ENCODE measurements at places on chromosomes 11 and 22.

DNA sequence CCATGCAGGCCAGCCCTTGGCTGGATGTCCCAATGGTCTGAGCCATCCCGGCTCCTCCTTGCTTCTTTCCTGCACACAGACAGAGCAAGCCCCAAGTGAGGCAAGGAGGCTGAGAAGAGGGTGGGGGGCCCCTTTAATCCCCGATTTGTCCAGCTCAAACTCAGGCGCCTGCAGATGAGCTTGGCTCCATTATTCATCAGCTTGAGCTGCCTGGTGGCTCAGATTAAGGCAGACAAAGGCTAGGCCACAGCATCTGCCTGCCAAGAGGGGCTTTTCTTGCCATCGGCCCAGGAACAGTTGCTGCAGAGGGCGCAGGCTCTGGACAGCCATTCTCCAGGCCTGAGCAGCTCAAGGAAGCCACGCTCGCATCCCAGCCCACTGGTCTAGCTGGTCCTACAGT is 35.4 kb downstream of the LMO1 start:
- DNase-seq = no peak

GRCh38 chr11:44886790-44887140 is 63.9 kb downstream of the TP53I11 start:
- DNase-seq = no peak

DNA sequence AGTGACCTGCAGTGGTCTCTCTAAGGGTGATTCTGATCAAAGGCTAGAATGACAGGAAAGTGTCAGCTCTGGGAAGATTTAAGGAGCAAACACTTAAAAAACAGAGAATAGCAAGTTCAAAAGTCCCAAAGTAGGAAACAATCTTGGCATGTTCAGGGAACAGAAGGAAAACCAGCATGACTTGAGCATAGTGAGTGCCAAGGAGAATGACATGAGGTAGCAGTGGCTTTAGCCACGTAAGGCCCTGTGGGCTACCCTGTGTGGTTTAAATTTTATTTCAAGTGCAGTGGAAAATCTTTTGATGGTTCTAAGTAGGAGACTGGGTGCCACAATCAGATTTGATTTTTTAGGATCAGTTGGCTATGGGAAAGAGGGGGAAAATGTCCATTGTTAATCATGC is 149.4 kb downstream of the WNT11 start:
- no peak for DNase-seq

GRCh38 chr11:121452609-121453150 is at the start of gene SORL1-AS1:
TSS of gene SORL1-AS1 (minus strand) at chr11:121452967.
- peak; percentile 56 for DNase-seq

DNA sequence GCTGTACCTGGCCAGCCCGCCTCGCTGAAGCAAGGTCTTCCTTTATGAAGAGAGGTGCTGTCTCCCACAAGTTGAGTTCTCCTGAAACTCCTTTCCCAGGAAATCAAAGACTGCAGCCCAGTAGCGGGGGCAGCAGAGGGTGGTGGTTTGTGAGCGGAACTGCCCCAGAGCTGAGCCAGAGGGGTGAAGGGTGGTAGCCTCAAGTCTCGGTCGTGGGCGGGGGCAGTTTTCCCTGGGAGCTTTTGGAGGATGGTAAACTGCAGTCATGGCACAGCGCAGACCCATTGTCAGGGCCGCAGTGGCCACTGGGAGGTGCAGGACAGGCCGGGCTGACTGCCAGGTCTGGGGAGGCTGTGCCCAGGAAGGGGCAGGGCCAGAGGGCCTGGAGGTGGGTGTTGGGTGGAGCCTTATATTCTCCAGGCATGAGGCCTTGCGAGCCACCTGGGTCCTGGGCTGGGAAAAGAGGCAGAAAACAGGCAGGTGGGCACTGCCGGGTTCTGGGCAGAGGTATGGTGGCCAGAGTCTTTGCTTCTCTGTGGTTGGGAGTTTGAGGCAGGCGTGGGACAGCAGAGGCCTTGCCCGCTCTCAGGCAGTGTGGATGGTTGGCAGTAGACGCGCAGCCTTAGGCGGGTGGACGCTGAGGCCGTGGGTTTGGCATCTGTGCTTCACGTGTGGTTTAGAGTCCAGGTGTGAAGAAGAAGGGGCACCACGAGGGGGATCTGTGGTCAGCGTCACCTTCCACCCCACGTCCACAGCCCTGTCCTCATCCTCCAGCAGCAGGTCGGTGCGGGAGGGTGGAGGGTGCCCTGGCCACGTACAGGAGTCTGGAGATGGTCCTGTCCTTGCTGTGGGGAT is 1176.4 kb downstream of the BRD1 start:
- no peak for DNase-seq

GRCh38 chr11:19959210-19959609 is 201.1 kb downstream of the DBX1 start:
- no peak for DNase-seq

- DNase-seq = no peak
Observed at GRCh38 chr22:50175191-50175461, 4.6 kb downstream of the PANX2 start.

GRCh38 chr11:57223601-57224000 is 13.4 kb downstream of the APLNR start:
- no peak for DNase-seq

DNA sequence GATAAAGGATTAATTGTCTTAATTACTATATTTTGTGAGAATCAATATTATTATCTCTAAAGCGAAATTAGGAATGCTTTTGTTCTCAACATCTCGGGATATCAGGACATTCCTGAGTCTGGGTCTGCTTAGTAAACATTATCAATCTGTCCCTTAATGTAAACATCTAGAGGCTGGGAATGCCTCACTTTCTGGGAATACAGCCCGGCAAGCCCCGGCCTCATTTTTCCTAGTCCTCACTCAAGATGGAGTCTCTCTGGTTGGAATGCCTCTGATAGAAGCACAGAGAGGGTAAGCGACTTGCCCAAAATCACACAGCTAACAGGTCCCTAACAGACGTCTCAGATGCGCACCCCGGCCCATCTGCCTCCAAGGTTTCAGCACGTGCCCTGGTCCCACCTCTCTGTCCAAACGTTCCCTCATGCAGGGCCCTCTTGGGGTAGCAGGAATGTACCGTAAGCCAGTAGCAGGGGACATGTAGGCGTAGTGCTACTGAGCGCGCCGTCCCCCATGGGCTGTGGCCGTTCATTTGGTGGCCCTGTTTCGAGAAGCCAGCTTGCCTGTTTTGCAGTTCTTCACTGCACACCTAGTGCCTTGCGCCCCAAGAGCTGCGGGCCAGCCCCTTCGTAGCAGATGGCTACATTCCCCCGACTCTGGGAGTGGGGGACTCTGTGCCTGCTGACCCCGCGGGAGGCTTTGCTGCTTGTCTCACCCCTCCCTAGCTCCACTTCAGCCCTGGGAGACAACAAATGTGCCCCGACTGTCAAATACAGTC is 62.2 kb upstream of the FADD start:
- DNase-seq = no peak

DNA sequence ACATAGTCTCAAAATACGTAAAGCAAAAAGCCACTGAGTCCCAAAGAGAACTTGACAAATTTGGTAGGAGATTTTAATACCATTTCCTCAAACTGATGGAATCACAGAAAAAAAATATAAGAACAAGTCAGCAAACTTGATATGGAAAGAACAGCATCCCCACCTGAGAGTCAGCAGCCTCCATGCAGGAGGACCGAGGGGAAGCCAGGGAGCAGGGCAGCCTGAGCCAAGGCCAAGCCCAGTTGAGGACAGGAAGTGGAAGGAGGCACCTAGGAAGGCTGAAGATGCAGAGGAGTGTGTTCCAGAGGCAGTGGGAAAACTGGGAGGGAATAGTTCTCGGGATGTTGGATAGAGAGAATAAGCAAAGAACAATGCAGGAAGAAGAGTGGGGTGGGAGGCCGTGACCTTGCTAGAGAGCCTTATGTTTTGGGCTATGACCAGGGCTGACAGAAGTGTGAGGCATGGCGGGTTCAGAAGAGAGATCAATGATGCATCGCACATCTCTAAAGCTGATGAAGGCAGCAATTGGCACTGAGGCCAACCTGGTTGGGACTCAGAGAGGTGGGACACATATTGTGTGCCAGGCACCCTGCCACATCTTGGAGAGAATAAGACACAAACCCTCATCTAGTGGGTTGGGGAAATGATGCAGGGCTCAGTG is 15.4 kb downstream of the APOA4 start:
- DNase-seq = no peak

DNA sequence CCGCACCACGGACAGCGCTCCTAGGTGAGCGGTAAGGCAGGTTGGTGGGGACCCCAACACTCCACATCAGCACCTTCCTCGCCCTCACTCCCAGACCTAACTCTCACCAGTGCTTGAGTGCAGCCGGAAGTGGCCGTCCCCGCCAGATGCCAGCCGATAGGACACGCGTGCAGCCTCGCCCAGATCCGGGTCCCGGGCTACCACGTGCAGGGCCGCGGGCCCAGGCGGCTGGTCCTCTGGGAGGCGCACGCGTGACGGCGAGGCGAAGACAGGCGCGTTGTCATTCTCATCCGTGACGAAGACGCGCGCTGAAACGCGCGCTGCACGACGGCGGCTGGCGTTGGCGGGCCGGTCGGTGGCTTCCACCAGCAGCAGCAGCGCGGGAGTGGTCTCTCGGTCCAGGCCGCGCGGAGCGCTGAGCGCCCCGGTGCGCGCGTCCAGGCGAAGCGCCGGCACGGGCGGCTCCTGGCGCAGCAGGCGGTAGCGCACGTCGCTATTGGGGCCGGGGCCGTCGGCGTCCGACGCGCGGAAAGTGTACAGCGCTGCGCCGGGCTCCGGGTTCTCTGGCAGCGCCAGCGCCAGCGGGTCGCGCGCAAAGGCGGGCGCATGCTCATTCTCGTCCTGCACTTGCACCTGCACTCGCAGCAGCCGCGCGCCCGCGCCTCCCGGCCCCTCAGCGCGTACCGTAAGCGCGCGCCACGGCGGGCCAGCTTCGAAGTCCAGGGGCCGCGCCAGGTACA is 10.8 kb upstream of the TPP1 start:
- no peak for DNase-seq

GRCh38 chr11:45879803-45880686 is 5.4 kb upstream of the MAPK8IP1 start:
- DNase-seq = no peak

- no peak for DNase-seq
Observed at GRCh38 chr11:112459001-112459400, 198.3 kb upstream of the PLET1 start.

DNA sequence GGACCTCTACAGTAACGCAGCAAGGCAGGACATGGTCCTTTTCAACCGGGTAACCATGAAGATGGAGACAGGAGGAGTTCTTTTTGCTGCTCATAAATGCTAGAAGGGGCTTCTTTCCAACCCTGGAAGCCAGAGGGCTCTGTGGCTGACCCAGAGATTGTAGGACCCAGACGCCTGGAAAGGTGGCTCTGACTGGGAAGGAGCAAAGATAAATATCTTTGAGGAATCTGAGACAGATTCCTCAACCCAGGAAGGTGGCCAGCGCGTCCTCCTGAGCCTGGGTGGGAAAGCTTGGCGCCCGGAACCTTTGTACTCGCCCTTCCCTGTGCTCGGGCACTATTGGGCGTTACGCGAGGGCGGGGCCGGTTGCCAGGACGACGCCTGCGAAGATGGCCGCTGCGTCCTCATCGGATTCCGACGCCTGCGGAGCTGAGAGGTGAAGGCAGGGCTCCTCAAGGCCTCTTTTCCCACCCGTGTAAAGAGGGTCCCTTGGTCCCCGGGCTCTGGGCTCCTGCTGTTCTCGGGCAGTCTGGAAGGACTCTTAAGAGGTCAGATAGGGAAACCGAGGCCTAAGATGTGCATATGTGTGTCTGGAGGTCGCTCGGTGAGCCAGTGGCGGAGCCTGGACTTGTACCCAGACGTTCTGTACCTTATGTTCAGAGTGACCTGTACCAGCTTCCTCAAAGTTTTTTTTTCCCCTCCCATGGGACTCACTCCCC is at the start of gene BBS1:
TSS of gene BBS1 (plus strand) at position 365 of the 719 bp plus-strand sequence. CDS start at position 390, 25 bp downstream.
- DNase-seq = peak; percentile 77

- DNase-seq = no peak
Observed at GRCh38 chr11:92391364-92391763, 166.7 kb downstream of the FAT3 start.

- no peak for DNase-seq
Observed at GRCh38 chr11:10432493-10432892, 22.6 kb upstream of the AMPD3 start.

DNA sequence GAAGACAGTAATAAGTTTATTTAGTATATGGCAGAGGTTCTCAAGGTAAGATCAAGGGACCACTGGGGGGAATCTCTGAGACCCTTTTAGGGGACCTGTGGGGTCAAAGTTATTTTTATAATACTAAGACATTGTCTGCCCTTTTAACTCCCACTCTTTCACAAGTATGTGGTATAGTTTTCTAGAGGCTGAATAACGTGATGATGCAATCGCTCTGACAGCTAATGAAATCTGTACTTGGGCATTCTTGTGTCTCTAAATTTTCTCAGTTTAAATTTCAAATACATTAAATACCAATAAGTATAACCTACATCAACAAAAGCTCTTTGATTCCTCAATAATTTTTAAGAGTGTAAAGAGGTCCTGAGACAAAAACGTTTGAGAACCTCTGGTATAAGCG is 147.9 kb downstream of the ATG16L2 start:
- DNase-seq = no peak

GRCh38 chr11:75233754-75234172 is 6.8 kb upstream of the TPBGL start:
- peak; percentile 90 for DNase-seq

DNA sequence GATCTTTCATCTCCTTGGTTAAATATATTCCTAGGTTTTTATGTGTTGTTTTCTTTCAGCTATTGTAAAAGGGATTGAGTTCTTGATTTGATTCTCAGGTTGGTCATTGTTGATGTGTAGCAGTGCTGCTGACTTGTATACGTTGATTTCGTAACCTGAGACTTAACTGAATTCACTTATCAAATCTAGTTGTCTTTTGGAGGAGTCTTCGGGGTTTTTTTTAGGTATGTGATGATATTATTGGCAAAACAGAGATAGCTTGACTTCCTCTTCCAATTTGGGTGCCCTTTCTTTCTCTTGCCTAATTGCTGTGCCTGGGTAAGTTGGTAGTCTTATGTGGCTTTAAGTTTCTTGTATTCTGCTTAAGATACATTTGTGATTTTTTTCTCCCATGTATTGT is 52.8 kb downstream of the CBL start:
- no peak for DNase-seq

- no peak for DNase-seq
Observed at GRCh38 chr22:35749808-35750207, 32.1 kb downstream of the APOL5 start.

- no peak for DNase-seq
Observed at GRCh38 chr11:76293189-76293631, 86.9 kb upstream of the WNT11 start.

DNA sequence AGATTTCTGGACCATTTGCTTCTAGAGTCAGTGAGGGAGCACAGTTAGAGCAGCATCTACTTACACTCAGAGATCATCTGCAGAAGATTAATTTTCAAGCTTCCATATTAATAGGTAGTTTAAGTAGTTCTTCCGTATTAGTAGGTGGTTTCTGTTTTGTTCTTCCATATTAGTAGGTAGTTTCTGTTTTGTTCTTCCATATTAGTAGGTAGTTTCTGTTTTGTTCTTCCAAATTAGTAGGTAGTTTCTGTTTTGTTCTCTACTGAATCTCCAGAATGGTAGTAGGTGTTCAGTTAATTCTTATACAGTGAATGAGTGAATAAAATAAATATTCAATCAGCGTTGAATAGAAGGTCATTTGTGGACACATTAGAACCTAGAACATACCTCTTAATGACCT is 175.7 kb downstream of the TMEM135 start:
- no peak for DNase-seq
